ENCODE measurements at places on chromosomes 11 and 22.

GRCh38 chr11:47731475-47731874 lies 16.3 kb upstream of the AGBL2 start:
- H3K36me3 ChIP-seq: peaks cover 7% of the 10 kb centered on the region
- no peak overlapping the region for H3K4me3 ChIP-seq
- peaks cover 4% of the 10 kb centered on the region for H3K4me1 ChIP-seq
- H3K27ac ChIP-seq: peak overlapping the region; percentile 59
- H3K27me3 ChIP-seq: no peaks in the 10 kb centered on the region

DNA sequence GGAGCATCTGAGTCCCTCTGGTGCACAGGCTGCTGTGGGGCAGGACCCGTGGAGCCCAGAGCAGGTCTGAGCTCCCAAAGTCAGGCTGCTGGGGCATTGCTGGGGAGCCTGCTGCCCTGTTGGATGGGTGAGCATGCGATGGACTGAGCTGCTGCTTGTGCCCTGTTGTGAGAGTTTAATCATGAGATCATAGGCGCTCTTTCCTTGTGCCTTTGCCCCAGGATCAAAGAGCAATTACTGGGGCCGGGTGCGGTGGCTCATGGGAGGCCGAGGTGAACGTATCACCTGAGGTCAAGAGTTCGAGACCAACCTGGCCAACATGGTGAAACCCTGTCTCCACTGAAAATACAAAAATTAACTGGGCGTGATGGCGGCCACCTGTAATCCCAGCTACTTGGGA lies 37.5 kb downstream of the MUC6 start:
- H3K27ac ChIP-seq: no peak overlapping the region
- H3K4me3 ChIP-seq: no peak overlapping the region
- H3K36me3 ChIP-seq: peaks cover 8% of the 10 kb centered on the region
- no peaks in the 10 kb centered on the region for H3K27me3 ChIP-seq
- peaks cover 19% of the 10 kb centered on the region for H3K4me1 ChIP-seq

DNA sequence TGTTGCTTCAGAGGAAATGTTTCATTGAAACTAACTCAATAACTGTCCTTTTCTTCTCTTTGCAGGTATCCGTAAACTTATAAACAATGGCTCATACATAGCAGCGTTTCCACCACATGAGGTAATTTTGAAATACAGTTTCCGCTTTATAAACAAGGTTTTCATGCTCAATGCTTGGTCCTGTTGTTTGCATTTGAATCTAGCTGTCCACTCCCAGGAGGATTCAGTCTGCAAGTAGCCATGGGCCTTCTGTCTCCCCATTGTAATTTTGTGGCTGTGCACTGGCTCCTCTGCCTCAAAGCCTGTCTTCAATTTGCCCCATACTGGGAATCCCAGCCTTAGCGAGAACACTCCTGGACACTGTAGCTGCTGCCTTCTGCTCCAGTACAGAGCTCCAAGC lies 34.7 kb downstream of the MUC15 start:
- H3K4me1 ChIP-seq: no peaks in the 10 kb centered on the region
- H3K27ac ChIP-seq: no peak overlapping the region
- no peaks in the 10 kb centered on the region for H3K36me3 ChIP-seq
- no peak overlapping the region for H3K4me3 ChIP-seq
- no peaks in the 10 kb centered on the region for H3K27me3 ChIP-seq
- DNase-seq: no peak

GRCh38 chr11:32379719-32380118 lies 55.6 kb downstream of the WT1 start:
- no peak for DNase-seq
- H3K4me1 ChIP-seq: no peaks in the 10 kb centered on the region
- peaks cover 47% of the 10 kb centered on the region for H3K27me3 ChIP-seq
- no peak overlapping the region for H3K4me3 ChIP-seq

DNA sequence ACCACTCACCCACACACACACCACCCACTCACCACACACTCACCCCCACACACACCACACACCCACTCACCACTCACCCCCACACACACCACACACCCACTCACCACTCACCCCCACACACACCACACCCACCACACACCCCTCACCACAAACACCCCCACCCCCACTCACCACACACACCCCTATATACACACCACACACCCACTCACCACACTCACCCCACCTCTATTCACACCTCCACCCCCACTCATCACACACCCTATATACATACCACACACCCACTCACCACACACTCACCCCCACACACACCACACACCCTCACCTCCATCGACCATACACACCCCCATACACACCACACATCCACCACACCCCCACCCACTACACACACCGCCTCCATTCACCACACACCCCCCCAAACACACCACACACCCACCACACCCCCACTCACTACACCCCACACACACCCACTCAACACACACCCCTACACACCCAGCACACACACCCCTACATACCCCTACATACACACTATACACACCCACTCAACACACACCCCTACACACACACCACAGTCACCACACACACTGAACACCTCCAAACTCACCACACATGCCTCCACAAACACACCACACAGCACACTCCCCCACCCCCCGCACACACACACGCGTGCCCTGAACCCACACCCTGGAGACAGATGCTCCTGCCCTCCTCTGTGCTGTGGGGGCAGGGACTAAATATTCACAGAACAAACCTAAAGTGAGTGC lies 19.0 kb upstream of the TTLL12 start:
- H3K4me1 ChIP-seq: peaks cover 10% of the 10 kb centered on the region
- H3K27me3 ChIP-seq: no peaks in the 10 kb centered on the region
- peak overlapping the region; percentile 37 for H3K27ac ChIP-seq
- H3K4me3 ChIP-seq: no peak overlapping the region
- H3K36me3 ChIP-seq: no peaks in the 10 kb centered on the region

Data from T-helper 17 cell (primary cell).